ENCODE measurements at places on chromosomes 7 and 10.

DNA sequence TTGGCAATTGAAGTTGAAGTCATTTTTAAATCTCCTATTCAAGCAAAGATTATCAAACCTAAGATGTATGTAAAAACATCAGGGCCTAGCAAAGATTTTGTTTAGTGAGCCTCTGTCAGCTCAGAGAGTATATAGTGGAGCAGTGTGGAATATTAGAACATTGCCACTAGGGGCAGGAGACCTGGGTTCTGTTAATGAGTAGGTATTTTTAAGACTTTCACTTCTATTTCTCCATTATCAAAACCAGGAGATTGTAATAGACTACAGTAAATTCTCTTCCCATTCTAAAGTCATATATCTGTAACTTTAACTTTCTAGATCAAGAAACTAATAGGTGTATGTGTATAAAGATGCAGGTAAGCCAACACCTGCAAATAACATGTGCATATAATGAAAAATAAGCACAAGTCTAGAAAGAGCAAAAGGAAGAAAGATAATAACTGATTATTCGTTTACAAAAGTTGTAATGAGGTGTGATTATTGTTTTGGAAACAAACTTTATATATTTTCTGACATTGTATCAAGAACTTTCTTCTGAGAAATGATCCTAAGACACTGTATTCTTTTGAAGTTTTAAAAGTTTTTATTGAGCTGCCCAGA, 64.4 kb downstream of the KCND2 start:
- DNase-seq: no peak

GRCh38 chr7:105213611-105214010, 175.1 kb downstream of the SRPK2 start:
- no peak for DNase-seq

GRCh38 chr7:73585196-73585595, 6.8 kb upstream of the TBL2 start:
- no peak for DNase-seq

DNA sequence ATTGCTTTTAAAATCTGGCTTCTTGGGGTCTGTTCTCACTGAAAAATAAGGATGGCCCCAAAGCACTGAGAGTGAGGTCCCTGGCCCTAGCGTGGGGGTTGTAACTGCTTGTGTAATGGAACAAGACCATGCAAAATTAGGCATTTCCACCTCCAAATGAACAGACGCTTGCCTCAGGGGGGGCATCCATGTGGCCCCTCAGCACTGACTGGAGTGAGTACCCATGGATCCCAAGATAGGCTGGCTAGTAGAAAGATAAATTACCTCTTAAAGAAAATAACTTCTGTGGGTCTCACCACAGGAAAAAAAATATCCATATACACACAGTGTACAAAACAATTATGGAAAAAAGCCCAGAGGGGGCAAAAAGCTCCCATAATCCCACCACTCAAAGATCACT, 15.2 kb upstream of the CPA1 start:
- no peak for DNase-seq

GRCh38 chr7:28990200-28990960, 32.2 kb upstream of the TRIL start:
- DNase-seq: no peak

GRCh38 chr10:62057850-62058249, 156.4 kb downstream of the ARID5B start:
- no peak for DNase-seq

- no peak for DNase-seq
Observed at GRCh38 chr10:93131986-93132385, 58.3 kb downstream of the CYP26A1 start.

DNA sequence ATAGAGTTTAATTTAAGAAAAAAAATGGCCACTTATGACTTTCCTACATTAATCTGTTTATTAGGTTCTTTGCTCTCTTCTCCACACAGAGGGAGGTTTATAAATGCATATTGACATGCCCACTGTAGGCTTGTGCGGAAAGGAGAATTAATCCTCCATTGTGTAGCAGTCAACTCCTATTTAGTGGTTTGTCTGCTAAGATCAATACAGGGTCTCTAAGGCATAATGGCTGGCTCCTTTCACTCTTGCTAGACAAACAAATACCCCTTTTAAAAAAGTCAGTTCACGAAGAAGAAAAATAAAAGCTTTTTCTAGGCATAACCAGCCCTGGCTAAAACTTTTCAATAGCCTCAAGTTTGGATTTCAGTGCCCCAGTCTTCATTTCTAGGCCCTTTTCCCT, 141.6 kb downstream of the TSPAN12 start:
- DNase-seq: no peak

- DNase-seq: no peak
Observed at GRCh38 chr10:70662362-70663220, 9.7 kb upstream of the ADAMTS14 start.

DNA sequence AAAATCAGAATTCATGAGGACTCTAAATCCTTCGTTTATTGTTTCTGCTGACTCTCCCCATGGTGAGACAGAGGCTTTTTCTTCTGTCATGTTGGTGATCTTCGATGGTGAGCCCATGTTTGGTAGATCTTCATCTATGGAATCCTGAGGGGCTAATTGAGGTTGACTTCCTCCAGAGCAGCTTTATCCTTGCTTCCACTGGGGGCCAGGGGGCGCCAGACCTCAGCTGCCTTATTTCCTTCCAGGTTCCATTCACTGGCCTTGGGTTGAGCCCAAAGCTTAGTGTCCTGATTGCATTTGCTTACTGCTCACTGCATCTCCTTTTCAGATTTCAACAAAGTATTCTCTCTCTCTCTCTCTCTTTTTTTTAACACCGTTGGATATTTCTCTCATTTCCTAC, 80.7 kb downstream of the GCC1 start:
- DNase-seq: no peak

DNA sequence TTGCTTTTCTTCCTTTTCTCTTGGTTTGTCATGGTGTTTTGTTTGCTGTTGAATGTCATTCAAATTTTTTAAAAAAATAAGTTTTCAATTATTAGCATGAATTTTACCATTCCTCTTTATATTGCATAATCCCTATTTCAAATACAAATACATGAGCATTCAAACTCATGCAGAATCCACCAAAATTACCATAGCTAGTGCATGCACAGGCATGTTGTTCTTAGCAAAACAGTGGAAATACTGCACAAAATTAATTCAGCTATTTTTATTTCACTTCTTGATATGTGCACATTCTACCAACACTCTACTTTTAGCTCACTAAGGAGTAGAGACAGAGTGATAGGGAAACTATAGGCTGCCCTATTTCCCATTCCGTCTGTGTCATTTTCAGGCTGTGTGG, 670.1 kb upstream of the LRRN3 start:
- DNase-seq: no peak

DNA sequence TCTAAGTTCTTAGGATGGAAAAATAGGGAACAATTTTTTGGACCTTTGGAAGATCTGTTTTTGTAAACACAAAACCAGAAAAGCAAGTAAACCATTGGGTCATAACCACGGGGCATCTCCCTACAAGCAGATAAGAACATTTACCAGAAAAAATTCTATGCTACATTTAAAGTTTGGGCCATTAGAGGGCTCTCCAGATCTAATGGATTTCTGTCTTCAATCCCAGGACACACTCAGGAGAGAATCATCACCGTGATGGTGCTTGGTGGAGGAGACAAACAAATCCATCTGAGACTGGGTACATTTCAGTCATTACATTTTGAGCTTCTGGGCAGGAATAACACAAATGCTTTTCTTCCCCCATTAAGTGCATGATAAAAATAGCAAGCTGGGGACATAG, 178.4 kb upstream of the TARP start:
- no peak for DNase-seq

- no peak for DNase-seq
Observed at GRCh38 chr7:37970211-37970610, 49.8 kb downstream of the EPDR1 start.

DNA sequence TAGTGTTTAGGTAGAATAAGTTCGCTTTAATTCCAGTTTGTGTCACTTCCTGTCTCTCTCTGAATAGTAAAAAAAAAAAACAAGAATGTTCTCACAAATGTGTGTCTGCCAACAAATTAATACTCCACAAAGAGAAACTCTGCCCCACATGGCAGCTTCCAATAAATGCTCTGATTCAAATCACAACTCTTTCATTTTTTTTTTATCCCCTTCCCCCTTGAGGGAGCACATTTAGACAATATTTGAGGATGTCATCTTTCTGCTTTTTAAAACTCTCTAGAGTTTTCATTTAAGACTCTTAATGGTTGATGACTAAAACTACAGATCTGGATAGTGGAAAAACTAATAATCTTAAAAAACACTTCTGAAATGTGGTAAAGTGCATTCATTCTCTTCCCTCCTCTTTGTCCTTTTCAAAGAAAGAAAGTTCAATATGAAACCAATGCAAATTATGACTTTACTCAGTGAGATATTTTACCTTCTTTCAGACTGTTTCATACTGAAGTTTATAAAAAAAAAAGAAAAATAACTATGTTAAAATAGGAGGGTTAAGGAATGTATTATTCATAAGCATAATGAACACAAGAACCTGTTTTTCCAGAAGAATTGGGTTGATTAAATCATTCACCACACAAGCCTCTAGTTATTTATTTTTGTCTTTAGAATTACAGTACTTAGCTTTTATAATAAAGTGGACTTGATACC, 42.3 kb downstream of the ARID5B start:
- no peak for DNase-seq

- DNase-seq: no peak
Observed at GRCh38 chr7:105352018-105352612, 36.6 kb downstream of the SRPK2 start.

- no peak for DNase-seq
Observed at GRCh38 chr7:19587291-19587690, 121.5 kb downstream of the POLR1F start.

- no peak for DNase-seq
Observed at GRCh38 chr10:16737420-16737819, 79.8 kb downstream of the RSU1 start.

GRCh38 chr7:20350996-20351692, 20.4 kb downstream of the ITGB8 start:
- DNase-seq: no peak

DNA sequence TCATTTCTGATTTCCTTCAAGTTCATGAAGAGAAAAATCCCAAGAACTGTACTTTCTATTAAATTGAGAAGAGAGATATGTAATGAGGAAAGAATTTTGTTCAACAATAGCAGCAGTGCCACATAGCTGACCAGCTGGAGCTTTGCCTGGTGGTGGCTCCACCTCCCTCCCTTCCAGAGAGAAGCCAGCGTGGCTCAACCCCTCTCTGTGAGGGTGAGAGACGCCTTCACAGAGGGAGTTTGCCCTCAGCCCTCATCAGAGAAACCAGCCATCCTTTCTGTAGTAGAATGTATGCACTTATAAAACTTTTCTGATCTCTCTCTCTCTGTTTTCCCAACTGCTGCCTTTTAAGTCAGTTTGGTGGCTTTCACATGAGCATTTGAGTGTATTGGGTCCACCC, 20.5 kb upstream of the COL1A2 start:
- no peak for DNase-seq

- no peak for DNase-seq
Observed at GRCh38 chr10:109875151-109875568, 48.2 kb downstream of the XPNPEP1 start.

- no peak for DNase-seq
Observed at GRCh38 chr7:151592868-151593486, 73.3 kb upstream of the RHEB start.

DNA sequence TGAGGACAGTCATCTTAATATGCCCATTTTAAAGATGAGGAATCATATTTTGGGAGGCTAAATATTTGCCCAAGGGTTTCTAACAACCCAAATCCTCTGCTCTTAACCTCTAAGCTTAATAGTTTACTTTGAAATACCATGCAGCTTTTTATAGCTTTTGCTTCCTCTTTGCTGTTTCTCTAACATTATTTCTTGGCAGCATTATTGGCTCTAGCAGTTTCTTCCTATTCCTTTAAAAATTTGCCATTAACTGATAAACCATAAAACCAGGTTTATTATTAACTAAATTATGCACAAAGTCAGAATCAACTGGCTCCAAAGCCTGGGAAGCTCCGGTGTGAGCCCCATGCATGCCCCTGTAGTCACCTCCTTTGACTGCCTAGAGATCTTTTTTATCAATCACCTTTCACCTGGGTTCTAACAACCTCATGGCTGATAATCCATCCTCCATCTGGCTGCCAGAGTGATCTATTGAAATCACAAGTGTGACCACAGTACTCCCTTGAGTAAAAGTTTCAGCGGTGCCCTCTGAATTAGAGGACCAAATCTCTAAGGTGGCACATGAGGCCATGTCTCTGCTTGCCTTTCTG, 62.4 kb downstream of the ITGB8 start:
- DNase-seq: no peak

DNA sequence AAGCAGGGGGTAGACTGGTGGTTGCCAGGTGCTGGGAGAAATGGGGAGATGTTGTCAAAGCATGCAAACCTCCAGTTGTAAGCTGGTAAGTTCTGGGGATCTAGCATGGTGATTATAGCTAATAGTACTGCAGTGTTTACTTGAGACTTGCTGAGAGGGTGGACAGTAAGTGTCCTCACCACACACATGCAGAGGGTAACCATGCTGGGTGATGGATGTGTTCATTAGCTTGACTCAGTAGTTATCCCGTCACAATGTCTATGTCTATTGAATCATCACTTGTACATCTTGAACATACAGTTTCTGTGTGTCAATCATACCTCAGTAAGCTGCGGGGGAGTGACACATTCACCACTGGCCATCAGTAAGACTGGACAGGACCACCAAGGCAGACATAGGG, 42.1 kb downstream of the GSDME start:
- no peak for DNase-seq

- DNase-seq: no peak
Observed at GRCh38 chr7:15837306-15837950, 150.9 kb upstream of the MEOX2 start.

DNA sequence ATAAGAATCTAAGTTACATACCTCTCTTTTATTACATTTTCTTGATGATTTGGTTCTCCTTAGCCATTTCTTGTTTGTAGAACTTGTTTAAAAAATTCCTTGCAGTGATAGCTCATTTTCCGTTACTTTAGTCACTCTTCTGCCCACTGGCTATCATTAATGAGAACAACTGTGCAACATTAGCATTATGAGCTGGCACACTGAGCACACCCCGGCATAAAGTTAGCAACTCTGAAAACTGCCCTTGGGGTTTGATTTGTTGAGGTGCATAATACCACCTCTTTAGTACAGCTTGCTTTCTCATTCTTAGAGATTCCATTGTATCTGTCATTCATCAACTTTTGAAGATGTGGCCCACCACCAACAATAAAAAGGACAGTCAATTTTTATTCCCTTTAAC, 87.6 kb upstream of the ADCY1 start:
- DNase-seq: no peak

DNA sequence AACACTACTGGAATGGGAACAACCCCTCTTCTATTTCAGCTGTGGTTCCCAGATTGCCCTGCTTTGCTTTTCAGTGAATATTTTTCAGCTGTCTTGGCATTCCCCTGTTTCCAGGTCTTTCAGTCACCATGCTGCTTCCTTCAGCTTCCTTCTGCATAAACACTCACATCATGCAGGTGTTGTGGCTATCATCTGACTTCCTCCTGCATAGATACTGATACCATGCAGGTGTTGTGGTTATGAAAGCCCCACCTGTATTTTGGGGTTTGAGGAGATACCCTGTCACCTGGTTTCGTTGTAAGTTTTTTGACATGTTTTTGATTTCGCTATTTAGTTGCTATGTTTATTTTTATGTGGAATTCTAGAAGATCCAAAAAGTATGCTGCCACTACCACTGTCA, 71.5 kb downstream of the SLC35B4 start:
- no peak for DNase-seq
